ENCODE measurements at places on chromosomes 3 and 15. TPM values are rescaled to one million over a fixed set of nuclear protein-coding genes. Genes with fewer than 3 reads are reported as not detected.

GRCh38 chr15:80207887-80208286, 44.1 kb downstream of the CTXND1 start:
- DNase-seq = no peak

DNA sequence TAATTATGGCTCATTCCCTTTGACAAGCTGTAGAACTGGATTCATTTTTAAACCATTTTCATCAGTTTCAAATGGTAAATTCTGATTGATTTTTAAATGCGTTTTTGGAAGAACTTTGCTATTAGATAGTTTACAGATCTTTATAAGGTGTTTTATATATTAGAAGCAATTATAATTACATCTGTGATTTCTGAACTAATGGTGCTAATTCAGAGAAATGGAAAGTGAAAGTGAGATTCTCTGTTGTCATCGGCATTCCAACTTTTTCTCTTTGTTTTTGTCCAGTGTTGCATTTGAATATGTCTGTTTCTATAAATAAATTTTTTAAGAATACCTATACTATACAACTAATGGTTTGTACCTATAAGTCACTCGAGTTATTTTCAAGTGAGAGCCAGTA, 62.7 kb downstream of the PXYLP1 start:
- DNase-seq = no peak

- DNase-seq = no peak
Measured at GRCh38 chr3:100205171-100205570, 55.6 kb upstream of the TBC1D23 start.

DNA sequence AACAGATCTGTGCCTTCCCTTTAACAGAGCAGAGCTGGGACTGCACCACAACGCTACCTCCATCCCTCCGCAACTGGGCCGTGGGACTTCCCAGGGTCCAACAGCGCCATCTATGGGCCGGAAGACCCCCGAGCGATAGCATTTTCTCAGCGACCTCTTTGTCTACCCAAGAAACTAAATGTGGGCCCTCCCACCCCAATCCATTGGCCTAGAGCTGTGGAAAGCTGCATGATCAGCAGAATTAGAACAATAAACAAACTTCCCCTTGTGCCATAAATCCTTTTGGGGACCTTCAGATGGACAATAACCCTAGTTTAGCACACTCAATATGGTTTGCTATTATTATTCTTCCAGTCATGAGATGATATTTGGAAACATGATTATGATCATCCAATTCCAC, 74.8 kb upstream of the NTRK3 start:
- DNase-seq = peak; percentile 69

DNA sequence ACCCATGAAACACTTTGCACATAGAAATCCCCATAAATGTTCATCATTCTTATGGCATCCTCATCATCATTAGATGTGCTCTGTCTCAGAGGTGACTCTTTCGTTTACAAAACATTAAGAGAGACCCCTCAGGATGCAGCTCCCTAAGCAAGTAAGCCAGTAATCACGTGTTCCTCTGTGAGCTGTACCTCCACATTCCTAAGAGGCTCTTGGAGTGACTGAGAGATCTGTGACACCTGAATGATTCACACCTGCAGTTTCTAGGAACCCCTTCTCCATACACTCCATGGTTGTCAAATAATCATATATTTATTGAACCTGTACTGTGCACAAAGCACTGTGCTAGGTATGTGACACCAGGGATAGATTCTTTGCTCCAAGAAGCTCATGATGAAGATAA, 602.4 kb downstream of the UNC13C start:
- DNase-seq = peak; percentile 27

DNA sequence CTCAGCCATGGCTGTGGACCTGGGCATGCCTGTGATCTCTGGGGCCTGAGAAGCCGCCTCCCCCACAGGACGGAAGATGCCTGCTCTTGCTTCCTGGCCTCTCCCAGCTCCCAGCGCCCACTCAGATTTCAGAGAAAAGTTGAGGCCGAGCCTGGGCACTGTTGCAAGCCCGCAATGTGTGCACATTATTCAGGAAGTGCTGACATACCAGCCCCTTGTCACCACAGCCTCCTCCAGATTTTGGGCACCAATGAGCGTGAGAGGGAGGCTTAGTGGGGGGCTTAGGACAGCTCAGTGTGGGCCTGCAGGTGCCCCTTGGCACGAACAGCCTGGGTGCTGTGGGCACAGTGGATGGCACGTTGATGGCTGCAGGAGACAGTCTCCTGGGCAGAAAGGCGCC, 1400.9 kb upstream of the ALCAM start:
- DNase-seq = no peak

GRCh38 chr15:98996169-98996568, 11.4 kb downstream of the PGPEP1L start:
- no peak for DNase-seq

- DNase-seq = no peak
Measured at GRCh38 chr15:40871749-40872617, 2.1 kb downstream of the RHOV start.

DNA sequence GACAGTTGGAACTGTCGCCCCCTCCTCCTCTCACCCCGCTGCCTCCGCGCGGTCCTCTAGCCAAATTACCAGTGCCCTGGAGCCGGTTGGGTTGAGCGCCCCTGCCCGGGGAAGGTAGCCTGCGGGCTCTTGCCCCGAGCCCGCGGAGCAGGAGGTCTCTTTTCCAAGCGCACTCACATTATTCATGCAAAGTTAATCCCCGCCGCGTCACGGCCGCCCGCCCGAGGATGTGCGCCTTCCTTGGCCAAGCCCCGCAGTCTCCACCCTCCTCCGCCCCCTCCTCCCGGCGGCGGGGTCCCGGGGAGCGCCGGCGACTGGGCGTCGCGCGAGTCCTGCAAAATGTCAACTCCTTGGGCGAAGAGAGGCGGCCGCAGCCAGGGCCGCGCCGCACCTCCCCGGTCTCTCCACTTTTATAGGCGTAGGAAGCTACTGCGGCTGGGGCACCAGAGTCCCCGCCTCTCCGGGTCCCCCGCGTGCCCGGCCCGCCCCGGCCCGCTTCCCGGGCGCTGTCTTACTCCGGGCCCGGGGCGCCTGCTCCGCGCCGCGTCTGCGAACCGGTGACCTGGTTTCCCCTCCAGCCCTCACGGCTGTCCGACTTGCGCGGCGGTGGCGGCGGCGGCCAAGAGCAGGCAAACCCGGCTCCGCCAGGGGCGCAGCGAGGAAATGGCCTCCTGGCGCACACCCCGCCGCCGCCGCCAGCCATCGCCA, at the start of gene THRB:
Gene THRB, minus strand, starts transcription at position 233 of the 708 bp plus-strand sequence.
- DNase-seq = peak; percentile 91

GRCh38 chr3:171804618-171805389, 5.5 kb downstream of the PLD1 start:
- peak; percentile 47 for DNase-seq

DNA sequence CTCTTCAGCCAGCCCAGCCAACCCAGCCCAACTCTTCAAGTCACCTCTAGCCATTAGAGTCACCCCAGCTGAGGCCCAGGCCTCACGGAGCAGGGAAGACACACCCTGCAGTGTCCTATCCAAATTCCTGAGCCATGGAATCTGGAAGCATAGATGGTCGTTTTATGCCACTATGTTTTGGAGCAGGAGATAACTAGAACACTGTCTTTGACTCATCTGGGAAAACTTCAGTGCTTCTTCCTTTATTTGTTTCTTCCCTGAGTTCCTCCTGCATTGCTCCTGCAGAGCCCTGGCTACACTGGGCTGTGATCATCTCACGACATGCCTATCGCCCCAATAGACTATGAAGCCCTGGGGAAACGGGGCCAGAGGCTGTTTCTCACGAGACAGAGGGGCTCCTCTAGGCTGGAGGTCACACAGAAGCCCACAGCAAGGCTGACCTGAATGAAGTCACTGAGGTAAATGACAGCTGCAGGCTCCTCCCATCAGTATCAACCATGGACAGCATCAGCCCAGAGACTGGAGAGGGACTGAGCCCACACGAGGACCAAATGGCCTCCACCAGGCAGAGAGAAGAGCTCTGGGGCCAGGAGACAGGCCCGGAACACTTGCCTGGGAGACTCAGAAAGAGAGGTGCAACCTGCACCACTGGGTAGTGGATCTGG, 22.7 kb downstream of the CRABP1 start:
- DNase-seq = no peak

- peak; percentile 55 for DNase-seq
Measured at GRCh38 chr3:39808467-39809180, 785 bp upstream of the MYRIP start.

DNA sequence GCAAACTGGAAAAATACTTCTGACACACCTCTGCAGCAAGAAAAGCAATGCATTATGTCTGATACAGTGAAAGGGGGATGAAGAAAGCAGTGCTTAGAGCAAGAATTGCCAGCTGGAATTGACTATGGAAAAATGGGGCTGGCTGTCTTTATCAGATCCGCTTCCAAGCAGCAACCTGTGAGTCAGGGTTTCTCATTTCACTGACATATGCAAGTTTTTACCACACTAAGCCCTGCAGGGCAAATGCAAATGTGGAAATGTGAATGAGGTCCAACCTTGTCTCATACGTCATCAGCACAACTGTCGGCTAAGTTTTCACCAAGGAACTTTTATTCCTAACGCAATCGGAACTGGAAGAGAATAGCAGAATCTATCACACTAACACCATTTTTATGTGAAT, 172.5 kb upstream of the GADL1 start:
- DNase-seq = peak; percentile 13

- DNase-seq = no peak
Measured at GRCh38 chr3:133294253-133294652, 105.6 kb upstream of the BFSP2 start.

DNA sequence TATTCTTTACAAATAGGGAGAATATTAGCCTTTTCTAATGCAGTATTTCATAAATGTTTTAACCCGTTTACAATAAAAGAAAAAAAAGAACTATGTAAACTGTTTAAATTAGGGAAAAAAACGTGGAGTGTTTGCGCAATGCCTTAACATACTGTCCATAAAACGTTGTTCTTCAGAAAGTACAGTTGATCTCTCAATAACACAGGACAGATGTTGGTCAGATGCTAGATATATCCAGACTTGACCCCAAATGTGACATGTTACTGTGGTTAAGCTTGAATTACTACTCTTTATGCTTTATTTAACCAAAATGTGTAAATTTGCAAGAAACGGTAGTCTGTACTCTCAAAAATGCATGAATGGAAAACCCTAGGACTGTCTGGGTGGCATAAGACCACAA, 110.3 kb downstream of the PLOD2 start:
- no peak for DNase-seq

DNA sequence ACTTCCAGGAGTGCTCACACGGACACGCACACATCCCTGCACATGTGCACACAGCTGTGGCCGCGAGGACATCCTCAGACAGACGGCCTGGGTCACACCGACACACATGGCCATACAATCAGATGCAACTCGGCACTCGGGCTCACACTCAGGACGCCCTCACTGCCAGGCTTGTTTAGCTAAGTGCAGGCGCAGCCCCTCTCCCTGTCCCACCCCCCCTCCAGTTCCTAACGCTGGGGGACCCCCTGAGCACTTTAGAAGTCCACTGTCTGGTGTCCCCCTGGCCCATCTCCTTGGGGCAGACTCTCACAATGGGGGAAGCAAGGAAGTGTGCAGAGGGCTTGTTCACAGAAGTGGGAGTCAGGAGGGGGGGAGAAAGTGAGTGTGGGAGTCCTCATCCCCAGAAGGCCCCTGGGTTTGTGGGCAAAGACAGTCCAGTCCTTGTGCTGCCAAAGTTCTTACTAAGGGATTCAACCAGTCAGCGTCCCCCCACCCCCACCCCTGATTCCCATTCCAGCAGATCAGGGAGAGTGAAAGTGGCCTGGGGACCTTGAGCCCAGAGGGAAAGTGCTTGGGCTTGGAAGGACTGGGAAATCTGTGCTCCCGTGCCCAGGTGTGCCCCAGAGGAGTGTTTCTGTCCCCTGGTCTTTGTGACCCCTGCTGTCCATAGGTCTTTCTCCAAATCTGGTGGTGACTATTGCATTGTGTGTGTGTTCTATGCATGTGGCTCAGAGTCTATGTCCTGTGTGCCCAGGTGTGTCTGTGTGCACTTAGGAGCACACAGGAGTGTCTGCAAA, 767 bp upstream of the GATA2 start:
- DNase-seq = peak; percentile 85

DNA sequence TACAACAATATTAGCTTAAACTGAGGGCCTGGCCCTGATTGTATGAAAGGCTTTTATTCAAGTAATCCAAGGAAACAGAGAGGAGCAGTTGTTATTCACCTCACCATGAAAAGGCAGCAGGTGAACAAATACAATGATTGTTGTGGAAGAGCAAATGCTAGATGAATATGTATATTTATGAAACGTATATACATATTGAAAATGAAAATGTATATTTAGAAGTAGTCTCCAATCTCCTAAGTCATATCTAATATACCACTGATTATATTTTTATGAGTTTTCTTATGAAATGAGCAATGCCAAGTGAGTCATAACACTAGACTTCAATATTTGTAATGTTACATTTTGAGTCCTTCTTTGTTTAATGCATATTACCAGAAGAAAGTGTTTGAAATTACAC, 116.2 kb upstream of the KCNMB2 start:
- no peak for DNase-seq

DNA sequence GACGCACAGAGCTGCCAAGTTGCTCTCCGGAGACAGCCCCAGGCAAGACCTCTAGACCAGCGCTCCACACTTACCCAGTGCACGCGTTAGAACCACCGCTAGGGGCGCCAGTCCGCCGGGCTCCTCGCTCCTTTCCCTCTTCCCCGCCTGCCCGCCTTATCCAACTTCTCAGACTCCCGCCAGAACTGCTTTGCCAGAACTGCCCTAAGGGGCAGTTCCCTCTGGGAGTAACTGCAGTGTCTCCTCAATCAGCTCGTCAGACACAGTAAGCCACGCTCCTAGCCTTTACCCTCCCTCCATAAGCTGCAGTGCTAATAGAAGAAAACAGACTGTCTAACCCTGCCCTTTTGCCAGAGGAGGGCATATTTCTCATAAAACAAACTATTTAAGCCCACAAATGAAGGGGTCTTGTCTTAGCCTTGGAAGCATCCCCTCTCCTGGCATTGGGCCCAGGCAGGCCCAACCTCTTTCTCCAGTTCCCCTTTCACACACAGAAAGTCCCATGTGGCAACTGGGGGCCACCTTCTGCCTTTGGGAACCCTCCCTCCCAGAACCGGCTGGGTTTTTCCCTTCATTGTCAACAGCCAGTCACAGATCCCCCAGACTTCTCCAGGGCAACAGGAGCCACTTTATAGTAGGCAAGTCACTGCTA, 3.7 kb downstream of the BMF start:
- peak; percentile 99 for DNase-seq

GRCh38 chr15:92951800-92952457, 51.8 kb downstream of the CHD2 start:
- no peak for DNase-seq

- no peak for DNase-seq
Measured at GRCh38 chr15:34054081-34054707, 15.2 kb upstream of the AVEN start.

The CTXND1 gene
- not detected for total RNA-seq

The KLHL40 gene
- total RNA-seq = not detected

The MESP2 gene
- 0.72 TPM for total RNA-seq

The DNAH12 gene
- under 0.01 TPM for total RNA-seq

The SNTN gene
- total RNA-seq = not detected

The DHX30 gene
- total RNA-seq = 56.6 TPM

The IGF2BP2 gene
- total RNA-seq = 80.4 TPM

The TMC3 gene
- total RNA-seq = not detected

The CNTN6 gene
- total RNA-seq = not detected

The ZNF860 gene
- total RNA-seq = 0.59 TPM

The STARD9 gene
- 9.4 TPM for total RNA-seq

The CNTN4 gene
- total RNA-seq = not detected

The FBXL2 gene
- 23.6 TPM for total RNA-seq

The ZNF148 gene
- 35.9 TPM for total RNA-seq

The PRR20G gene
- total RNA-seq = not detected

The NEDD4 gene
- 43.6 TPM for total RNA-seq
